ENCODE measurements at places on chromosomes 7 and 10.
A peak's percentile ranks its signal among the peaks of the same experiment; 100 is the strongest.

DNA sequence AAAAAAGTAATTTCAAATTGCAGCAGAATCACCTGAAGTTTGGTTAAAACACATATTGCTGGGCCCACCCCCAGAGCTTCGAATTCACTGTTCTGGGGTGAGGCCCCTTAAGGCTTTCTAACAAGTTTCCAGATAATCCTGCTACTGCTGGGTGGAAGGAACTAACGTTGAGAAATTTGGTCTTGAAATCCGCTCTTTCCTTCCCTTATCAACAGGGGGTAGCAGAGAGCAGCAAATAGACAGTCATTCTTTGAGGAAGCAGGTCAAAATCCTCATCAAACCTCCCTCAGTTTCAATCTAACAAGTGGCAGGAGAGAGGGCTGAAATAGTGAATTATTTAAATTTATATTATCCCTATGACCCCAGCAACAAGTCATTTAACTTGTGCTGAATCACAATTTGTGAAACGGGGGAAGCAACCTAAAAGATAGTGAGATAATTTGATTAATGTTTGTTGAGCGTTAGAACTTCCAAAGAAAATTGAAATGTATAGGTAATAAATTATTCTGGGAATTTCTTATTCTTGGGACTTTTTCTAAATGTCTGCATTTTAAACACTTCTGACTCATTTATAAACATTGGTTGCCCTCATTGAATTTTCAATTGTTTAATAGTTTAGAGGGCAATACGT is 21.7 kb upstream of the MALSU1 start:
- H3K4me3 ChIP-seq: no peak overlapping the region
- DNase-seq: peak; percentile 72
- no peaks in the 10 kb centered on the region for H3K4me1 ChIP-seq

DNA sequence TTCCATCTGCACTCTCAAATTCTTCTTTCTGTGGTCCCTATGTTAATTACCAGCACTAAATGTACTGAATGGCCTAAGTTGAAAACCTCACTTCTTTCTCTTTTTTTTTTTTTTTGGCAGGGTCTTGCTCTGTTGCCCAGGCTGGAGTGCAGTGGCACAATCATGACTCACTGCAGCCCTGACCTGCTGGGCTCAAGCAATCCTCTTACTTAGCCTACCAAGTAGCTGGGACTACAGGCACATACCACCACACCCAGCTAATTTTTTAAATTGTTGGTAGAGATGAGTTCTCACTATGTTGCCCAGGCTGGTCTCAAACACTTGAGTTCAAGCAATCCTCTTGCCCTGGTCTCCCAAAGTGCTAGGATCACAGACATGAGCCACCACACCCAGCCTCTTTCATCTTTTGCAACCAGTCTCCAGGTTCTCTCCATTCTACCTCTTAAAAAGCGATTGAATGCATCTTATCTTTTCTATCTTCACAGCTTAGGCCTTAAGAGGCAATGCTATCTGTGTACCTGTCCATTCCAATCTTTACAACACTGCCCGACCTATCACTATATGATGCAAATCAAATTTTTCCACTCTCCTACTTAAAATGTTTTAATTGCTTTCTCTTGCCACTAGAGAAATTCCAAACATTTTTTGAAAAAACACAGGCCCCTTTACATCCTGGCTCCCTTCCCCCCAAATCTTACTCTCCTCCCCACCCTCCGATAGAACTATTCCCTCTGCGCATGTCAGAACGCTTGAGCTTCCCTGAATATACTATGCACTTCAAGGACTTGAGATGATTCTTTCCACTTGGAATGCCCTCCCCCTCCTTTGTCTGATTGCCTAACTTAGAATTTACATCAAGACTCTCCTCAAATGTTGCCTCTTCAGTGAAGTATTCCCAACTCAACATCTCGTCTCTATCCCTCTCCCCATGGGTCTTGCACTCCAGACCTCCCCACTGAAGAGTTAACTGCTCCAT is 6.0 kb downstream of the ICA1 start:
- H3K4me1 ChIP-seq: no peaks in the 10 kb centered on the region
- H3K4me3 ChIP-seq: no peak overlapping the region
- no peak overlapping the region for H3K27ac ChIP-seq
- H3K27me3 ChIP-seq: peaks cover 6% of the 10 kb centered on the region

DNA sequence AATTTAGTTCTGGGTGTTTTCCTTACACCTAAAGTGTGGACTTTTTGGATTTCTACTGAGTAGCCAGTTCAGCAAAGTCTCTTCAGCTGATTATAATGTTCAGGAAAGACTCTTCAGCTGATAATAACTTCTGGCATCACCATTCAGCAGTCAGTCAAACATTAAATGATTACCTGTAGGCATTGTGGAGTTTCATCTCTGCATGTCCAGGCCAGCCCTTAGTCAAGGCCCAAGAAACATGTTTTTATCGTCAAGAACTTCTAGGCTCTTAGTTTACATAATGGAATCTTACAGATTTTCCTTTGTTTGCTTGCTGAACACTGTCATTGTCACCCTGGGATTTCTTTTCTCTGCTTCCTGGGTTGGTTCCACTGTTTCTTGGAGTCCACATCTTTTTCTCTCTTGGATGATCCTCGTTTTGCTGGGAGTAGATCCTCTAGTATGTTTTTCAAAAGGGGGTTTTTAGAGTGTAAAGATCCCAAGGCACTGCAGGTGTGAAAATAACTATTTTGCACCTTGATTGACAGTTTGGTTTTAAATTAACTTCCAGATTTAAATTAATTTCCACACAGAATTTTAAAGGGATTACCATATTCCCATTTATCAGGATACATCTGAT is 24.2 kb downstream of the CCM2 start:
- DNase-seq: no peak
- H3K4me3 ChIP-seq: no peak overlapping the region
- H3K36me3 ChIP-seq: peaks cover 19% of the 10 kb centered on the region
- no peaks in the 10 kb centered on the region for H3K4me1 ChIP-seq
- no peak overlapping the region for H3K27ac ChIP-seq

GRCh38 chr10:75096749-75097148 is 14.7 kb upstream of the SAMD8 start:
- H3K27ac ChIP-seq: no peak overlapping the region
- no peaks in the 10 kb centered on the region for H3K4me1 ChIP-seq
- H3K36me3 ChIP-seq: no peaks in the 10 kb centered on the region
- H3K4me3 ChIP-seq: no peak overlapping the region
- no peaks in the 10 kb centered on the region for H3K27me3 ChIP-seq
- no peak for DNase-seq

DNA sequence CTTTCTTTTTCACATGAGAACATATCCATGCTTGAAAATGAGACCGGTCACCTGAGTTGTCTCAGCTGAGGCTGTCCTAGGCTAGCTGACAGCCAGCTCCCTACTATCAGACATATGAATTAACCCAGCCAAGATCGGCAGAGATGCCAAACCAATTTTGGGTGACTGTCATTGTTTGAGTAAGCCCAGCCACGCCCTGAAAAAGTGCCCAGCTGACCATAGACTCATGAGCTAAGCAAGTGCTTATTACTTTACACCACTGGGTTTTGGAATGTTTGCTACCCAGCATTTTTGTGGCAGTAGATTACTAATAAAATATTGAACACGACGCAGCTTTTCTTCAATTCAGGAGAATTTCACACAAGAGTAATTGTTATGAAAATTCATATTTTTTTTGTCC is 265.2 kb upstream of the LYZL1 start:
- no peaks in the 10 kb centered on the region for H3K36me3 ChIP-seq
- H3K4me3 ChIP-seq: no peak overlapping the region
- H3K27ac ChIP-seq: no peak overlapping the region
